ENCODE measurements at places on chromosomes 1 and 21.

DNA sequence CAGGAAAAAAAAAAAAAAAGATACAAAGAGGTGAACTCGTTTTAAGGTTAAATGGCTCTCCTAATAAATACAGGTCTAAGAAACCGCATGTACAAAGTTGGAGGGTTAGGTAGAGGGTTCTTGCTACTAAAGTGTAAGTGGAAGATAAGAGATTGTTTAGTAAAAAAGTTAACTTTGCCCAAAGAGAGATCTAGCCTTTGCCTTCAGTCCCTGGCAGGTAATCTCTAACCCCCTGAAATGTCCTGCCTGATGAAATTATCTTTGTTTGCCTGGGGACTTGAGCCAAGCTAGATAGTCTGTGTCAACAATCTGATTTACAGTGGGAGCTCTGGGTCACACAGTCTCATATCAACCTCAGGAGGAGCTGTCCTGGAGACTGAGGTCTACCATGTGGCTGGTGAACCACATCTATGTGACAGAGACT, 57.6 kb downstream of the TRIM33 start:
- DNase-seq = no peak

- DNase-seq = no peak
These were observed 139.0 kb downstream of the DPYD start for GRCh38 chr1:97781762-97782337.

DNA sequence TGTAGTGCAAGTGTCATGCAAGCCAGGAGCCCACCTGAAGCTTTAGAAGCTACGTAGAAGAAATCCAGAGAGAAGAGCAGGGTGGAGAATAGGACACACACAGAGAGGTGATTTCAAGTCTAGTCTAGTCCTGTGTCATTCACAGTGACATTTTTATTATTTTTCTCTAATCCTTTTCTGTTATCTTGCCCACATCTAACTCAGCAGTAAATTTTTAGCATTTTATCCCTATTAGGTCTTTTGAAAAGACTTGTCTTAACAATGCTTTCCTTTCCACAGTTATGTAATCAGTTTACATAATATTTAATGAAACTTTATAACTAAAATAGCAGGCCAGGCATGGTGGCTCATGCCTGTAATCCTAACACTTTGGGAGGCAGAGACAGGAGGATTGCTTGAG, 198.6 kb downstream of the ADGRL2 start:
- DNase-seq = no peak

- DNase-seq = peak; percentile 14
These were observed 52.2 kb upstream of the ARTN start for GRCh38 chr1:43881415-43881814.

DNA sequence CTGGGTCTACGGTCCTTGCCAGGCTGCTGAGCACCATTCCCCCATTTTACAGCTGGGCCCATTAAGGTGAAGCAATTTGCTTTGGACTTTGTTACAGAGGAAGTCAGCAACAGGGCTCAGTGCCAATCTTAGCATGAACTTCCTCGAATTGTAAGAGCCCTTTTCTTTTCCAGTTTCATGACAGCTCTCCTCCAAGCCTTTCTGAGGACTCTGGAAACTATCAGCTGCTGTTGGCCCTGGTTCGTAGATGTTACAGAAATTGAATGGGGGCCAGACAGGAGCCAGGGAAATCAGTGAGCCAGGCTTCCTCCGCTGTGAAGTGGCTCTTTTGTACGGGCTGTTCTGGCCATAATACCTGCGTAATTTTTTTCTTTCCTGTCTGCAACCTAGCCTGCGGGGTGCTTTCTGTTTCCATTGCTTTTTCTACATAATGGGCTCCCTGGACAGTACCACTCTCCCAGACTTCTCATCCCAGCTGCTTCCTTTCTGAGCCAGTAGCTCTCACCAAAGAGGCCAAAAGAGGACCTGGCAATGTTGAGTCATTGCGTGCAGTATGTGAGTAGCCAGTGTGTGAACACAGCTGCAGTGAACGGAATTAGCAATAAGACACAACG, 386.3 kb downstream of the DISC1 start:
- DNase-seq = peak; percentile 40

DNA sequence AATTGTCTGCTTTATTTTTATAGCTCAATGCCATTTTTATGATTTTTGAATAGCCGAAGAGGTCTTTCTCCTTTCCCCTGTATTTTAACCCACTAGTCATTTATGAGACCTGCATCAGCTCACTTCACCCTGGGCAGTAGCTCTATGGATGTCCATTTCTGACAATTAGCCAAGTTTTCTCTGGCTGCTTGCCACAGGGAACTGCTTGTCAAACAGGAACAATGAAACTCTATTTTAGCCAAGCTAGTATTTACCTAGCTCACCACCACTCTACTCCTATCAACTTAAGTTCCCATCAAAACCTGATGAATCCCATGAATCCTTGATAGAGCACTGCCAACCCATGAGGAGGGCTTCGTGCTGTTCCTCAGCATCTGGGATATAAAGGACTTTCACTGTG, 406.7 kb downstream of the RWDD3 start:
- DNase-seq = peak; percentile 1

Measured in foreskin fibroblast (primary cell).